ENCODE measurements at places on chromosomes 2 and 18.

DNA sequence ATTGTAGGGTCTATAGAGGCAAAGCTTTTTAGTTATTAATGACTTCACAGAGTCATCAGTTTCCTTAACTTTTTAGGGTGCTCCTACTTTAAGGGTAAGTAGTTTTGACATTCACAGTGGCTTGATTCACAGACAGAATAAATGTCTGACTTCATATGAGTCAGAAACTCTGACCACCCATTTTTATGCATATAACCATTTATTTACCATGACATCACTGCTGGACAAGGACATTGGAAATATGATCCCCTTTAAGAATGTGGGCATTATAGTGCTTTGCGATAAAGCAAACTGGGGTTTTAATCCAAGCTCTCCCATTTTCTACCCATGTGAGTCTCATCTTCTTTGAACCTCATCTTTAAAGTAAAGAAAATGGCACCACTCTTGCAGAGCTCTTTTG is 162.0 kb upstream of the MC4R start:
- no peak for DNase-seq

DNA sequence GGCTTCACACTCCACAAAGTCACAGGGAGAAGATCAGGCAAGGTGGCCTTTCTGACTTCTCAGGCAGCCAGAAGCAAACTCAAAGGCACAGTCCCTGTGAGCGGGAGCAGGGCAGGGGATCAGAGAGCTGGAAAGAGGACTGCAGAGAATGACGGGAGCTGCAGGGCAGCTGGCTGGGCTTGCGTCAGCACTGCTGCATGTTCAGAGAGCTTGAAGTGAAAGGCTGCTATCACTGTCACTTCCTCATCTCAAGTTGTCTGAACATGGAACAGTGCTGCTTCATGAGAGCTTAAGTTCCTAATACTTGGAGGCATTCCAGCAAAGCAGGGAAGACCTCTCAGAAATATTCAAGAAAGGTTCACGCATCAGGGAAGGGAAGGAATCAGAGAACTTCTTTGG is 20.4 kb downstream of the TGFBRAP1 start:
- DNase-seq = no peak

DNA sequence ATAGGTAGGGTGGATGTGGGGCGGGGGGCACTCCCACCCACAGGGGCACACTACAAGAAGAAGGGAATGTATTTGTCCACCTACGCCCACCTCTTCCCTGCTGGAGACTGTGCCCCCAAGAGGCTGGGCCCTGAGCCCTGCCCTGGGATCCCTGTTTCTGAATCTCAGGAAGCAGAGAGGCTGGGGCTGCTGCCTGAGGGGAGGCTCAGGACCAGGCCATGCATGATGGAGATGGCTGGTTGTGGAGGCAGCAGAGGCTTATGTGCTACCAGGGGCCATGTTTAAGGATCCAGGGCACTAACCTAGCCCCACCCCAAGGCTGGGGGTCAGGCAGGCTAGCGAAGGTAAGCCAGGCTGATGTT is 81.1 kb upstream of the OTOF start:
- DNase-seq = no peak

DNA sequence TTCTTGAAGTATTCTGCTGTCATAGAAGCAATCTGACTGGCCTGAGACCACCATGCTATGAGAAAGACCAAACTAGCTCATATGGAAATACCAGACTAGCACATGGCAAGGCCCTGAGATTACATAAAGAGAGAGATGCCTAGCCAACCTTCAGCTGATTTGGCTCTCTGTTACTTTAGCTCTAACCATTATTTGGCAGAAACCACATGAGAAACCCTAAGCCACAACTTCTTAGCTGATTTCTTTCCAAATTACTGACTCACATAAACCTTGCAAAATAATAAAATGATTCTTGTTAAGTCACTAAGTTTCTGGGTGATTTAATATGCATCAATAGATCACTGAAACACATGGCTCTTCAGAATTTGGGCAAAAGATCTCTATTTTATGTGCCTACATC is 295.0 kb upstream of the ZNF521 start:
- DNase-seq = no peak

GRCh38 chr2:172087780-172088244 is 2.5 kb downstream of the DLX1 start:
- no peak for DNase-seq

DNA sequence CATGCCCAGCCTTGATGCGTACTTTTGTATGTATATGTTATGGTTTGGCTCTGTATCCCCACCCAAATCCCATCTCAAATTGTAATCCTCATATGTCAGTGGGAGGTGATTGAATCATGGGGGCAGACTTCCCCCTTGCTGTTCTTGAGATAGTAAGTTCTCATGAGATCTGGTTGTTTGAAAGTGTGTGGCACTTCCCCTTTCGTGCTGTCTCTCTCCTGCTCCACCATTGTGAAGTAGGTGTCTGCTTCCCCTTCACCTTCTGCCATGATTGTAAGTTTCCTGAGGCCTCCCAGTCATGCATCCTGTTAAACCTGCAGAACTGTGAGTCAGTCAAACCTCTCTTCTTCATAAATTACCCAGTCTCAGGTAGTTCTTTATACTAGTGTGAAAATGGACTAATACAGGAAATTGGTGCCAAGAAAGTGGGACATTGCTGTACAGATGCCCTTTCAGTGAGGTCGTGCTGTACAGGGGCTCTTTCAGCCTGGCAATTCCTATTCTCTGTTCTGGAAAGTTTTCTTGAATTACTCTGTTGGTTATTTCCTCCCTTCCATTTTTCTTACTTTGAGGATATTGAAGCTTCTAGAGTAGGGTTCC is 38.2 kb downstream of the KCMF1 start:
- DNase-seq = no peak

GRCh38 chr2:147554521-147555107 is 290.2 kb upstream of the ACVR2A start:
- no peak for DNase-seq

GRCh38 chr2:135798762-135799161 is 38.2 kb downstream of the LCT start:
- DNase-seq = no peak

DNA sequence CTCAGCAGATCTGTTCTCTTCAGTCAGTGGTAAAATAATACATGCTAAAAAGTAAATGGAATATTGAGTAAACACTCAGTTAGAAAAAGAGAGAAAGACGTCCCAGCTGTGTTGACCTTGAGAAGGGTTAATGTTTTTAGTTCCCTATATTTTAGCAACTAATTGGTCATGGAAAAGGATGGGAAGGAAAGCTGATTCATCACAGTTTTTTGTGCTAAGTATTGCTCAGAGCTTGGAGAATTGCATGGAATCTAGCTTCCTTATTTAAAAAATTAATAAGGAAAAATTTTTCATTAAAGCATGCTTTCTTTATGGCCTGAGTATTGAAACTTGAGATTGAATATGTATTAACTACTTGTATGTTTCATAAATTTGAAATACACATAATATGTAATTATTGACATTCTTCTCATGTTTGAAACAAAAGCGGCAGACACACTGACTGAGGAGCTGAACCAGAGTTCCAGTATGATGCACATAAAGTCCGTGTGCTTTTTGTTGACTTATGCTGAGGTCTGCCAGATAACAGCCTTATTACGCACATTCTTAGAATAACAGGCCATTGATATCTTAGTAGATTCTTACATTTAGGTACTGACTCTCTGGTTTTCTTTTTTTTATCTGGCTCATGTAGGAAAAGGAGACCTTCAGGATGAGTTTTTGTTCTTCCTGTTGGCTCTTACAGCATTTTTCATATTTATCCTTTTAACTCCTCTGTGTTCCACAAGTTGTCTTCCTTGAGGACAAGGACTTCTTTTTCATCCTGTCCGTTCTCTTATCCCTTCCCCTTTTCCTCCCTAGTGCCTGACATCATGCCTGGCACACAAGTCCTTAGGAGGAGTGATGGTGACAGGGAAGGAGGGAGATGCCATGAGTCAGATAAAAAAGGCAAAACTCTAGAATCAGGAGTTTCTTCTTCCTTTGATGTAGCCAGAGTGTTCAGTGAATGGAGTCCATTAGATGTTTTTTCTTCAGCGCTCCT is 194.1 kb downstream of the PTPRM start:
- no peak for DNase-seq

- DNase-seq = no peak
These were observed 87.5 kb upstream of the CTAGE1 start for GRCh38 chr18:22505141-22505591.

DNA sequence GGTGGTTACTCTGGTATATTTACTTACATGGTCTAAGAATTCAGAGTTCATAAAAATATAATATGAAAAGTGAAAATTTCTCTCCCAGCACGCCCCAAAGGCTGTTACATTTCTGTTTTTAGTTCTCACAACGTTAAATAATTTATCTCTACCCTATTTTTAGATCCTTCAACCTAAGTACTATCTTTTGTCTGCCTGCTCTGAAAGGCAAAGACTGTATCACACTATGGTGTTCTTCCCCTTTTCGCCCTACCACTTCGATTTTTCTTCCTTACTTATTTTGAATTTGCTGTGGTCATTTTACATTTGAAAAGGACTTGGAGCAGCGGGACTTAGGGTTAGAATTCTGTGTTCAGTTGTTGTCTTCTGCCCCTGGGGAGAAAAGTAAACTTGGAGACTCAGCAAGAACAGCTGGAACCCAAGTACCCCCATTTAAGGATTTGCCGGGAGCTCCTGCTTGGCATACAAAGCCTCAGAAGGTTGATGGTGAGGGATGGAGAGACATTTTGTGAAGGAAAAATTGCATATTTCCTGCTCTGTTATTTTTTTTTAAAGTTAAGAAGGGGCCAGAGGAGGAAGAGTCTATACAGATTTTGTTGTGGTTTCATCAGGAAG is 19.0 kb downstream of the ADAM23 start:
- DNase-seq = no peak

DNA sequence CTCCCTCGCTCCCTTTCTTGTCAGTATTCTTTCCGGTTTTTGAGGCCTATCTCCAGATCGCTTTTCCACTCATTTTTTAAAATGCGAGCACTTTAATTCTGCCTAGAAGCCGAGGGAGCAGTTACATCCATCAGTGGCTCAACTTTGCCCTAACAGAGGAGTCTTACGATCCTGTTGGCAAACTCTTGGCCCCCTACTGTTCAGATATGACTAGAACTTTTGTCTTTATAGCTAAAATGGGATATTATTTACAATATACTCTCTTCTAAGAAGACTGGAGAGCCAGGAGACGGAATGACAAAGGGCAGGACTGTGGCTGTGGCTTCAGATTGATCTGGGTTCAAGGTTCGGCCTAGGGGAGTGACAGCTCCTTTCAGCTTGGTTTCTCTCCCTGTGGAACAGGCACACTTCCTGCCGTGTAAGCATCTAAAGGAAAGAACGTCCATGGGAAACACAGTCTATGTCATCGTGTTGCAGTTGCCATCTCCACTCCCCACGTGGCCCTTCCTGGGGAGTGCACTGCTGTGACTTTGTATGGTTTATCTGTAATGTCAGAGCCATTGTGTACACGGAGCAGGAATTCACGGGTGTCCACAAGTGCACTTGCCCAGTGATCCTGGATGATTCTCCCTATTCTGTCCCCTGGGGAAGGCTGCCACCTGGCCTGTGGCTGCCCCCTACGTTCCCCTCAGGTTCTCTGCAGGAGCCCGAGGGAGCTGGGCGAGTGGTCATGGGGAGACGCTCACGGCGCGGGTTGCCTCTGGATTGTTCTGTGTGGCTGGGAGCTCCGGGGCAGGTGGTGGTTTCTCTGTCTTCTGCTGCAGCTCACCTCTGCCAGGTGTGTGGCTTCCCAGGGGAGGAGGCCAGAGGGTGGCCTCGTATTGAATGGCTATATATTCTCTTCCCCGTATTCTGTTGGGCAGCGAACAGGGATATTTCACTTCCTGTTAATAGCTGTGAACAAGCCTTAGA is 222.0 kb downstream of the LDLRAD4 start:
- no peak for DNase-seq

DNA sequence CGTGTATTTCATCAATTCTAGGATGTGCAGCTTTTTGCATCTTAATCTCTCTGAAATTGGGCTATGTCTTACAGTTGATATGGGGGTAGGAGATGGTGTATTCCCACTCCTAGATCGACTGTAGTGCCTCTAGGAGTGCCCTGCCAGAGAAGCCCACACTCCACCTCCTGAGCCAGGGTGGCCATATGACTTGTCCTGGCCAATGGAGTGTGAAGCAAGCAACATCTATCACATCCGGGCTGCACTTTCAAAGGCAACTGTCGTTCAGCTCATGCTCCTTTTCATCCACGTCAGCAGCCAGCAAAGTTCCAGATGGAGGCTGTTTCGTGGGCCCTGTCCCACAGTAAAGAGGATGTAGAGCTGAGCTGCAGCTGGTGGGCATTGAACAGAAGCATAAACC is 149.4 kb upstream of the SLC1A4 start:
- no peak for DNase-seq

- DNase-seq = no peak
These were observed 257.9 kb downstream of the NDUFA10 start for GRCh38 chr2:239767021-239767905.

GRCh38 chr2:196486146-196486545 is 153.4 kb upstream of the CCDC150 start:
- DNase-seq = no peak

All from activated T-cell treated with anti-CD3 and anti-CD28 coated beads for 4 hours (primary cell).